ENCODE measurements at places on chromosomes 1 and 21.

DNA sequence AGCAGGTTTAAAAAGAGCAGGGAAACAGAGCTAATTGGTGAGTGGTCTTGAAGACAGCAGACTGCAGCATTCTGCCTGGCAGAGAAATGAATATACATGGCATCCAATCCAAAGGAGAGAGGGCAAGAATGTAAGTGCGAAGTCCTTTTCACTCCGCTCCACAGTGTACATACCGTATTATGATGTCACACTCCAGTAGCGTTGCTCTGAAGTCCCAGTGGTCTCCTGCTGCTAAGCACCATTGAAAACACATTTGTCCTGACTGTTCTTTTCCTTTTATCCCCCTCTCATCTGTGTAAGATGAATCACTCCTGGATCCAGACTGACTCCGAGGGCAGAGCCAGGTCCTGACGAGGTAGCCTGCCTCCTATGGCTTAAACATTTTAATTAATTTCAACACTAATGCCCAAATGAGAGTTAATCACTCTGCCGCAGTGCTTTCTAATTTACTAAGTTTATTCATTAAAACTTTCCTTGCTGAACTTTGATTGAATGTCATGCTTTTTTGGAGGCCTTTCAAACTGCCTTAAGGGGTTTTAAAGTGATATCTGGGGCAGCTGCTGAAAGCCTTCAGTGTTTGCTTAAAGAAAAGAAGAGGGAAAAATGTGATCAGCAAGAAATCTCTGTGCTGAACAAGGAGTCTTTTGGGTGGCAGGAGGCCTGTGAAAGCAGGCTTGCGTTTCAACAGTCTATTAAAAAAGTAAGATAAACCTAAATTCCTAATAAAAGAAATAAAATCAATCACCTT is 227.2 kb downstream of the ATG4C start:
- no peak for DNase-seq

DNA sequence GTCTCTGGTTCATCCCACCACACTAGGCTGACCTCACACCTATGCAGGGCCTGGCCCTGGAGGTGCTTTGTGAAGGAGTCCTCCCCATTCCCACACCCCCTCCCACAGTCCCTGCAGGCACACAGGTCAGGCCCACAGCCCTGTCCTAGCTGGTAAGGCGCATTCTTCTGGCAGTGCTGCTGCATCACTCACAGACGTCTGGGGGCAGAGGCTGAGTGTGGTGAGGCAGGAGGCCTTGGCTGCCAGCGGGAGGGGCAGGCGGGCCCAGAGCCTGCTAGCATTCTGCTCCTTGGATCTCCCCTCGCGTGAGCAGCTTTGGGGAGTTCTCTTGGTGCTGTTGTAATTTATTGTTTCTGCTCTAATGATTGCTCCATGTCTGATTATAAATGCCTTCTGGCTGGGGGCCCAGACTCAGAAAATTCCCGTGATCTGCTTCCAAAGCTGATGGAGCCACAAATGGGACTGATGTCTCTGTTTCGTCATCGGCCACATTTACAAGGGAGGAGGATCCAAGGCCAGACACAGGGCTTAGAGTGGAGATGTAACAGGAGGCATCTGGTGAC is 62.9 kb downstream of the TRABD2B start:
- DNase-seq: no peak

DNA sequence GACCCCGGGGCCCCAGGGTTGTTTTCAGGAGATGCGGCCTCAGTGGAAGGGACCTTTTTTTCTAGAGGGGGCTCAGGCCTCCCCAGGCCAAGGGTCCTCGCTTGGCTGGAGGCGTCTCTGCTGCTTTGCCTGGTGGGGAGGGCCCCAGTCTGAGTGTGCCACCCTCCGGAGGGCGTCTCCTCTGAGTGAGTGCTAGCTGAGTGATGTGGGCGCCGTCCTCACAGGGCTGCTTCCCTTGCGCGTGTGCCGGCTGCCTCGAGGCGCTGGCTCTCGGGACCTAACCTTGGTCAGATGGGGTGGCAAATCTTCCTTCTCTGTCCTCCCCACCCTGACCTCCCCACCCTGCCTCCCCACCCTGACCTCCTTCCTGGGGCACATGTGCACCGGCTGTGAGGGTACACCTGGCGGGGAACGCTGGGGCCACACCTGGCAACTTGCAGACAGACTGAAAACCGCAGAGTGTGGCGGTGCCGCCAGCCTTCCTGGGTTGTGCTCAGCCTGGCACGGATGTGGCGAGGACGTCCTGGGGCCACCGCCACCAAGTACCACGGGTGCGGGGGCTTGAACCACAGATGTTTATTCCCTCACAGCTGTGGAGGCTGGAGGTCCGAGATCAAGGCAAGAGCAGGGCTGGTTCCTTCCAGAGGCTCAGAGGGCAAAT is 93.0 kb upstream of the TTC34 start:
- no peak for DNase-seq

DNA sequence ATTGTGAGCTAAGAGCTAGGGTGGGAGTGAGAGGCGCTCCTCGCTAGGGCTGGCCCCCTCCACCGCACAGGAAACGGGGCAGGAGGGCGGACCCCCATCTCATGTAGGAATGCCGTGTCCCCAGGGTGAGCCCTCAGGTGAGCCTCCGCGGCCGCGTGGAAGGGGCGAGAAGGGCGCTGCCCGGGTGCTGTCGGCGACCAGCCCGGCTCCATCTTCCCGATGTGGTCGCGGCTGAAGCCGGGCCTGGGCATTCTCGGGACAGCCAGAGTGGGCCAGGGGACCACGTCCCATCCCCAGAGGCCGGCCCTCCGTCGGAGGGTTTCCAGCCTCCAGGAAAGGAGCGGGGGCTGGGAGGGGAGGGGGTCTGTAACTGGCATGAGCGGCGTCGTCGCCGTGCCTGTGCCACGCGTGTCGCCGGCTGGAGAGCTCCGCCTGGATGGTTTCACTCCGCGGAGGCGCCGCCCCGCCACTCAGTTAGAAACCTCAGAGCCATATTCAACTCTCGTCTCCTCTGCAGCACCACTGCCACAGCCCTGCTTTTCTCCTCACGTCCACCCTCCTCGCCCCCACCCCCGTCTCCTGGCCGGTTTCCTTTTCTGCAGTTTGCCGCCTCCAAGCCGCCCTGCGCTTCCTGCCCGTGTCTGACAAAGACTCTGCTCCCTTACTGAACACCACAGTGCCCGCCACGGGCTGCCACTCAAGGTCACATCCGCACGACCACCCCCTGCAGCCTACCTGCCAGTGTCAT is at the start of gene TMEM269:
Gene TMEM269, plus strand, starts transcription at position 46 of the 748 bp plus-strand sequence. CDS start 4,903 bp downstream, outside the sequence.
- DNase-seq: peak; percentile 21

- DNase-seq: no peak
These were observed 18.1 kb downstream of the CFAP45 start for GRCh38 chr1:159881622-159882526.

DNA sequence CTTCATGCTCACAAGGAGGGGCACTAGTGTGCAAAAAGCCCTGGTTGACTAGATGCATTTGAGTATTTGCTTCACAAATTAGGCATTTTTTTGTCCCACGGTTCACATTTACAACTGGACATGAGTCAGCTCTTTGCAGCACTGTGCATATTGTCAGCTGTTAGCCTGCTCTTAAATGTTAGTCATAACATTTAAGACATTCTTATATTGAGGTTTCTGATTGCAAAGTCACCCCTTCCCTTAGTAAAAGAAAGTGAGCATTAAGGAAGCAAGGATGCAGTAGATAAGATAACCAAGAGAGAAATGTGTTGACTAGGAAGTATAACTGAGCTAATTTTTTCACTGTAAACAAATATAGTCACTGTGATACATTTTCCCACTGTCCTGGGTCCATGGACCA is 132.6 kb upstream of the CTTNBP2NL start:
- DNase-seq: no peak

DNA sequence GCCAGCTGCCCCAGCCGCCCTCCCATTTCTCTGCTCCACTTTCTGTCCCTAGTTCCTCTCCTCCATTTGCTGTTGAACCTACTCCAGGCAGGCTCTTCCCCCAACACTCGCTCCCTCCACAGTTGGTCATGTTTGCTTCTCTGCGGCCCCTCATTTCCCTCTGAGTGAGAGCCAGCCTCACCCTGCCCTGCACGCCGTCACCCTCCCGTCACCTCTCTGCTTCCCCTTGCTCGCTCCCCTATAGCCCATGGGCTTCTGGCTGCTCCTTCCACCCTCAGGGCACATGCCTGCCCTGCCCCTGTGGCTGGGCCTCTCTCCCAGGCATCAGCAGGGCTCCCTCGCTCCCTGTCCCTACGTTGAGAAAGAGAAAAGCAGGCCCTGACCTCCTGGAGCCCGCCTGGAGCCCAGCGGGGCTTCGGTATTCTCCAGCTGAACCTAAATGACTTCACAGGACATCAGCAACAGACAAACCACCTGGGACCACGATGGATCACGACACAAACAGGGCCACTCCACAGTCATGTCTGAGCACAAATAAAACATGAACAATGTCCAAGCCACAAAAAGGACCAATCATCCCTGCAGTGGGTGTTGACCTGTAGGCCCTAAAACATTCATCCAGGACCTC is 13.3 kb upstream of the THEMIS2 start:
- DNase-seq: no peak

DNA sequence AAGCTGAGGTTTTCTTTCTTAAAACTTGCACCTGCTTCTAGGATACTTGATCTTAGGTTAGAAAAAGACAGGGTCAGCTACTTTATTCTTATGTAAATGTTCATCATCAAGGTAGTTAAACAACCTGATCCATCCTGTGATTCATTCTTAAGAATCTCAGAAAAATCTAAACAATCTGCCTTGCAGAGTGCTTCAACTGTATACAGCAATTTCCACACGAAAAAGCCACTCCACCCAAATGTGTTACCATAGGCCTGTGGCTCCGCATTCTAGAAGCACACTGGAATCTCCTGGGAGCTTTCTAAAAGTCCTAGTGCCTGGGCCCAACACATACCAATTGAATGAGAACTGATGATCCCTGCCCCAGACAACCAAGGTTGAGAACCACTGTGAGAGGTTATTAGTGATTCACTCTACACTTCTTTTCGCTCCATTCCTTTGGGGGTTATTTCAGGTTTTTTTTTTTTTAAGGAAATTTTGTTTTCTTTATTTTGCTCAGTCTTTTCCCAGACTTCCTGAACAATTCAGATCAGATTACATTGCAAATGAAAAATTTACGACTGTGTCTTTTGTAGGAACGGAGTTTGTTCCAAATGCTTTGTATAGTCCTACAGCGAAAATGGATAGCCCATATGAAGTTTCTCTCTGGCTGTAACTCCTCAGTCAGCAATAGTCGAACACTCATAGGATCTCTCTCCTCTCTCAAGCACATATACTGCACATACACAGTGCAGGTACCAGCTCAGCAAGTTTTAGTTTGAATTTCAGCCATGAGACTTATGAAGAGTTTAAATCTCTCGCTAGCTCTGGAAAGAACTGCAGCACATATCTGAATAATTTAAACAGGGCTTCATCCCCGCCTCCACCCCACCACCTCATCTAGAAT is 16.1 kb downstream of the SMYD2 start:
- DNase-seq: no peak

DNA sequence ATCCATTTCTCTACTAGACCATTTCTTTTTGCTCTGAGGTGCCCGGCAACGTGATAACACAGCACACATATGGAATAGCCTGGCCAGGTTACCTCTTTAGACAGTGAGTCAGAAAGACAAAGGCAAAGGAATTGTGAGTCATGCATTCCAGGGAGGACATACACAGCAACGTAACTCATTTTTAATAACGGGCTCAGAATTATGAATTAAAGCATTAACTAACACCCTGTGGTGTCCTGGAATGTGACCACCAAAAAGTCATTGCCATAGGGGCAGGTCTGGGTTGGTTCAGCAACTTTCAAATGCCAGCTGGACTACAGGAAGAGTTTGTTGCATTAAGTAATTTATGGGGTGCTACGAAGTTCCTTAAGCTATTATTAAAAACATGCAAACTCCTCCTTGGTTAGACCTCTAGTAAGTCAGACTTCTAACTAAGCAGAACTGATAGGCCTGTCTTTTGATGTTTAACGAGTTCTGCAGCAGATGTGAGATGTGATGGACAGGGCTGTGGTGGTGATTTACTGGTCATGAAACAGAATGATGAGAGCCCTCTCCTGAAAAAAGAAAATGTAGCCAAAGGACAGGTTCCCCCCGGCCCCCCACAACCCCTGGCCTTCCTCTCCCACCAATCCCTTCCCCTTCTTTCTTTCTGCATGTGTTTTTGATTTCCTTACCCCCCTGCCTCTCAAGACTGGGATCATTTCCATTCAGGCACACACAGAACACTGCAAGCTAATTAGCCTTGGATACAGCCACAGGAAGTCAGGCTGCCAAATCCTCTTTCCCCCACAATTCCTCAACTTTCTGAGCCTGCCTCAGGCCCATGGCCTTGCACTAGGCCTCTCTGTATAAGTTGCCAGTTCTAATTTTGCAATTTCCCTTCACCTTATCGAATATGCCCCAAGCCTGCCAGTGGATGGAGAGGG is 88.9 kb upstream of the HAO2 start:
- DNase-seq: no peak

- no peak for DNase-seq
These were observed 97.4 kb upstream of the GCLM start for GRCh38 chr1:94006604-94007003.
